Cardiac septum (tissue), 1 donor: ENCODE measurements at places on chromosomes 11 and 22.

DNA sequence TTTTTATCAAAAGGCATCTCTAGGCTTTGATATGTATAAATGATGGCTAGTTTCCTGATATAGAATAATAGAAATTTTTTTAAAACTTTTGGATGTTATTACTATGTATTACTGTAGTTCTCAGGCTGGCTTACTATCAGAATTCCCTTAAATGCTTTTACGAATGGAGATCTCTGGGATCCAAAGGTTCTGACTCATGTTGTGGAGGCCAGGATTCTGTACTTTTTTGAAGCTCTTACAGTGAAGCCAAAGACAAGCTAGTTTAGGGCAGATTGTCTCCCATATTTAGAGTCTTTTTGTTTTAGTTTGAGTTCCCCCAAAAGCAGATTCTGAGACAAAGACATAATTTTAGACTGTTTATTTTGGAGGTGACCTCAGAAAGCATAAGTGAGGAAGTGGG lies 265.9 kb upstream of the SESN3 start:
- no peak for DNase-seq

DNA sequence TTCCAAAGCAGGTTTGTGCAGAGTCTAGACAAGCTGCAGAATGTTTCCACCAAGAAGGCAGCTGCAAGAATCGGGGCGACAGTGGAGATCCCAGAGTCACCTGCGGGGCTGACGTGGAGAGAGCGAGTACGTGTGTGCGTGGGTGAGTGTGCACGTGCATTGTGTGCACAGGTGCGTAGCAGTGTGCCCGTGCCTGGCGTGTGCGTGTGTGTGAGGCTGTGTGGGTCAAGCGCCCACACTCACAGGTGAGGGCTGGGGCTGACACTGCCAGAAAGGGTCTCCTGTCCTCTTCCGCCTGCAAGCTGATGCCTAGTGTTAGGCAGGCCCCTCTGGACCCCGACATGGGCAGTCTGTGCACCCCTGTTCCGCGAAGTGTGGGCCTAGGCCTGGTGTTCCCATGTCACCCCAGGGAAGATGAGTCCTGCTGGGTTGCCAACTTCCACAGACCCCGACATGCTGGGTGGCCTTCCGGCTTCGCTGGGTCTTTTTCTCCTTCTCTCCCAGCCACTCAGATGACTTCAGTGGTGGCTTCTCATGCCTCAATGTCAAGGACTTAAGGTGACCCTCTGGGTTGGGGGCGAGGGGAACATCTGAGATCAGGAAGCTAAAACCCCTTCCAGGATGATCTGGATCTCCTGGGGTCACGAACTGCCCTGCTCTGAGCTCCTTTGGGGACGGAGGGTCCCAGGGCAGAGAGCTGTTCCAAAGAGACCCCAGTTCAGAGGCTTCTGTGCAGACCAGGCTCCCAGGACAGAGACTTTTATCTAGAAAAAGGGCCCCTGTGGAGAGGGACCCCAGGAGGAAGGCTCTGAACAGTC lies 10.4 kb upstream of the SYT8 start:
- no peak for DNase-seq

GRCh38 chr11:115224551-115224950 lies 279.7 kb downstream of the CADM1 start:
- DNase-seq = no peak

- DNase-seq = no peak
Measured at GRCh38 chr11:129417458-129417857, 41.8 kb downstream of the BARX2 start.

GRCh38 chr11:70250876-70251658 lies 19.4 kb upstream of the PPFIA1 start:
- DNase-seq = no peak

DNA sequence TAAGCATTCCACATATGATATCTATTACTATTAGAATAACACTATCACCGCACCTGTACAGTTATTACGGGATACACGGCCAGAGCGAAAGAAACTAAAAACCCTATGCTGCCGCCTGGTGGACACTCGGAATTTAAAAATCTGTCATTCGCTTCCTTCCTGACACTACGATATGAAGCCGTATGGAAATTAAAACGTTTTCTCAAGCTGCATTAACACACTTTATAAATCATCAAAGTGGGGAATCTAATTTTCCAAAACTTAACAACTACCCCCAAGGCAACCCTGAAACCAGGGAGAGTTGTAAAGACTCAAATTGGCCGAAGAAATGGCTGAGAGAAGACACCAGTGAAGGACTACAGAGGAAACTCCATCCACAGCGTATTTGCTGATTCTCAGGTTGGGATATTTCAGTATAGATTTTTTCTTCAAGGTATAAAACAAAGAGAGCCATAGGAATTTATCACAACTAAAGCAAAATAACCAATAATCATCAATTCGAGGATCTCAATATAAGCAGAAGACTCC lies 1.4 kb downstream of the CCDC73 start:
- no peak for DNase-seq

- DNase-seq = no peak
Measured at GRCh38 chr22:47654922-47655491, 892.6 kb downstream of the TBC1D22A start.

DNA sequence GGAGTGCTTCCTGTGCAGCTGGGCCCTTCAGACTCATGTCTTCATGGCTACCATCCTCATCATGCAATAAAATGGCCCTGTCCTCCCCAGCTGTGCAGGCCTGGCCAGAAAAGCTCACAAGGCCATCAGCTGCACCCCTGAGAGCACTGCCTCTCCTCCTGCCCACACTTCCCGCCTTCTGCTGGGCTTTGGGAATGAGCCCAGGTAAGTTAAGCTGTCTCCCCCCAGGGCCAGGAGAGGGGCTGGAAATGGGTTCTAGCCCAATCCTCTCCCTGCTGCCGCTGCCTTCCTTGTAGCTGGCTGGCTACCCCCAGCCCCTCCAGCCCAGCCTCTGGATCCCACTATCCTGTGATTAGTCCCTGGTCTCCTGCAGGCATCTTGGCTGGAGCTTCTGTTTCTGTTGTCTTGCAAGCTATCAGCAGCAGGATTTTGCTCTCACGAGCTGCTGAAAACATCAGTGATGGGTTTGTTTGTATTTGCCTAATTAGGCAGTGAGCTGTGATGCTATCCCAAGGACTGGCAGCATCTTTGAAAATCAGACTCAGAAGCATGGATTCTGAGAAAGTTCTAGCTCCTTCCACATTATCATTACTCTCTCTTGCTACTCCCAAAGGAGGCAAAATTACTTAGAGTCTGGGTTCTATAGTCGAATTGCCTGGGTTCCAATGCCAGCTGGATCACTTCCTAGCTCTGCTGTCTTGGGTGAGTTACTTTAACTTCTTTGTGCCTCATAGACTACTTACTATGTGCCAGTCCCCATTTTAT lies 168.1 kb downstream of the ST3GAL4 start:
- DNase-seq = no peak

- no peak for DNase-seq
Measured at GRCh38 chr11:86918496-86918895, 36.7 kb downstream of the FZD4 start.

DNA sequence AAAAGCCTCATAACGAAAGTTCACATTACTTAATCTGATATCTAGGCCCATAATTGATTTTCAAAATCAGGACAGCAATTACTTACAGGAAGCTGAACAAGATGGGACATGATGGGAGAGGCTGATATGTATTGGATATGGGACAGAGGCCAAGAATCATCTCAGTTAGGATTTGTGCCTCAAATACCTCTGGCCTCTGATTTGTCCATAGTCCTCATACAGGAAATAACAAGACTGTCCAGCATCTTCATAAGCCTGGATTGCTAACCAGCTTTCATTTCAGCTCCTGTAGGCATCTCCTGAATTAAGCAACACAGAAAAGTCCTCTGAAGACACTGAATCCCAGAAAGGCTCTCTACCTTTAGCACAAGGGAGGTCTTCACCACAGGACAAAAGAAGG lies 4.3 kb upstream of the MRGPRX4 start:
- DNase-seq = no peak

DNA sequence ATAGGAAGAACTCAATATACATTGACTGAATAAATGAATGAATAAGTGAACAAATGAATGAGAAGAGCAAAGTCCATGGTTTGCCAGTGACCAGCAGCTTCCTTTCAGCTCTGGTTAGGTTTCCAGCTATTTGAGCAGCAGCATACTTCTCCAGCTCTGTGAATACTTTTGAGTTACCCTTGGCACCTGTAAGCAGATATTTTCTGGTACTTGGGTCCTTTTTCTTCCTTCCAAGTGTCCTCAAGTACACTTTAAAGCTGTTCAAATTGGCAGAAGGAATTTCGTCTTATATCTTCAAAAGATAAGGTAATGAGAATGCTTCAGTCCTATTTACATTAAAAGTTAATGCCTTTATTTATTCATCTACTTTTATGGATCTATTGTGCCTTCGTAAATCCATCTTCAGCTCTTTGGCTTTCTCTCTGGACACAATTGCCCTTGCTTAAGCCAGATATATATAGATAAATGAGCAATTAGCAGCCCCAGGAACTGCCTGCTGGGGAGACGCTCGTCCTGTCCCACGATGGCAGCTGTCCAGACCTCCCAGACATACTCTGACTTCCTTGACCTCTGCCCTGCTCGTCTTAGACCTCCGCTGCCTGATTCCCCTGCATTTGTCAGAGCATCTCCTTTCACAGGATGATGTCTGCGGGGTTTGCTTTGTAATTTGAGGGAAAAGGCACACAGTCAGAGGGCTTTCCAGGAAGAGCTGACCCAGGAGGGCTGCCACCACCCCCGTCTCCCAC lies 926.3 kb downstream of the OPCML start:
- DNase-seq = no peak

- no peak for DNase-seq
Measured at GRCh38 chr11:123104697-123105096, 42.8 kb upstream of the HSPA8 start.

GRCh38 chr11:103071008-103071407 lies 21.0 kb downstream of the DCUN1D5 start:
- no peak for DNase-seq

- DNase-seq = no peak
Measured at GRCh38 chr11:112392904-112393303, 132.2 kb upstream of the PLET1 start.

DNA sequence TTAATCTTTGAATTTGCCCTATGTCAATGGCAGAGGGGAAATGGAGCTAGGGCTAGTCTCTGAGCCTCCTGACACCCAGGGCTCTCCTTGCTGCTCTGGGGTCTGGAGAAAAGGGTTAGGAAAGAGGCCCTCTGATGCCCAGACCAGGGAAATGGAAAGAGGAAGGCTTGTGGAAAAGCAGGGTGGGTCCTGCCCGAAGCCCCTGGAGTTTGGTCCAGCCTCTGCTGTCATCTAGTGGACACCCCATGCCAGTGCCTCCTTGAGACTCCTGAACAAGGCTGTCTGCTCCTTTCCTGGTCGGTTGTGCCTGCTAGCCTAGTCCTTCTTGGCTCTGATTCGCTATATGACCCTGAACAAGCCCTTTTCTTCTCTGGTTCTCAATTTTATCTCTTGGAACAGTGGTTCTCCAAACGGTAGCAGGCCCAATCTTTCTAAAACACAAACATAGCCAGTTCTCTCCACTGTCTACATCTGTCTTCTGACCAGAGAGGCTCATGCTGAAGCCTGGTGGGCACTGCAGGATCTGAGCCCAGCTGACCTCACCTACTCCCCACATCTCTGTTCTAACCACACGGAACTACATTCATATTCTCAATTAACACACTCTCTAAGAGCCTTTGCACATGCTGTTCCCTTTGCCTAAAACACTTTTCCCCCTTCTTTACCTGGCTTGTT lies 8.8 kb upstream of the PLA2G3 start:
- no peak for DNase-seq

DNA sequence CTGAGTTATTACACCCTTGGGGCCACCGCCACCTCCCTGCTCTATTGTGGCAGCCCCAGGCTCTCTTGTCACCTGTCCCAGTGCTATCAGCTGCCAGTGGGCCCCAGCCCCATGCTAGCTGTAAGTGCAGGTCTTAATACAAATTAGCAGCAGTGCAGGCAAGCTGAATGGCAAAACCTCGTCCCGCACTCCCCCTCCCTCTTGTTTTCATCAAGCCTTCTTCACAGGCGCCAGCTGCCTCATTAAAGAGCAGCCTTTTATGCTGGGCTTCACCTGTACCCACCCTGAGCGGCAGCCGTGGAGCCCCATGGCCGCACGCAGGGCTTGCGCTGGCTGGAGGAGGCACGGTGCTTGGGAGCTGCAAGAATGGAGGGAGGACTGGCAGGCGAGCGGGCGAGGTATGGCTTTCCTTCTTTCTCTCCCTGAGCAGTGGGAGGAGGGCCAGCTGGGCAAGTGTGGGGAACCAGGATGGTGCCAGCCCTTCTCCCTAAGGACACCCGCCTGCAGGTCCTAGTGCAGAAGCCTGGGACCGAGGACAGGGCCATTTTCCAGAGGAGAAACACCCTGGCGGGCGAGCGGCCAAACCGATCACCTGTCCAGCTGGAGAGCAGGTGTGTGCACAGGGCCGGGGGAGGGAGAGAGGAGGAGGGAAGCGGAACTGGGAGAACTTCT lies 70.7 kb downstream of the FLI1 start:
- DNase-seq = no peak

GRCh38 chr22:49886346-49887063 lies 31.7 kb downstream of the ALG12 start:
- DNase-seq = peak; percentile 54

GRCh38 chr11:11937957-11938356 lies 70.5 kb downstream of the DKK3 start:
- no peak for DNase-seq

GRCh38 chr22:29635734-29636357 lies 32.4 kb downstream of the NF2 start:
- no peak for DNase-seq

DNA sequence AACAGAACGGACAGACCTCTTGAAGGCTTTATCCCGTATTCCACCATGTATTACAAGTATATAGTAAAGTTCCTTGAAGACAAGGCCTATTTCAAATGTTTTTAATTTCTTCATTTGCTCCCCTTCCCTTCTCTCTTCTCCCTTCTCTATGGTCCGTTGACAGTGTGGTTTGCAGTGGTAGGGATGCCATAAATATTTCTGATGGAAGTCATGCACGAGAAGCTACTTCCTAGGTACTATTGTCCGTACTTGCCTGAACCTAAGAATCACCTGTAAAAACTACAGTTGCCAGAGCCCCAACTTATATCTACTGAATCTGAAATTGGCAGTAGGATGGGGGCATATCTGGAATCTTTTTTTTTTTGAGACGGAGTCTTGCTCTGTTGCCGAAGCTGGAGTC lies 2.8 kb downstream of the PISD start:
- DNase-seq = no peak

DNA sequence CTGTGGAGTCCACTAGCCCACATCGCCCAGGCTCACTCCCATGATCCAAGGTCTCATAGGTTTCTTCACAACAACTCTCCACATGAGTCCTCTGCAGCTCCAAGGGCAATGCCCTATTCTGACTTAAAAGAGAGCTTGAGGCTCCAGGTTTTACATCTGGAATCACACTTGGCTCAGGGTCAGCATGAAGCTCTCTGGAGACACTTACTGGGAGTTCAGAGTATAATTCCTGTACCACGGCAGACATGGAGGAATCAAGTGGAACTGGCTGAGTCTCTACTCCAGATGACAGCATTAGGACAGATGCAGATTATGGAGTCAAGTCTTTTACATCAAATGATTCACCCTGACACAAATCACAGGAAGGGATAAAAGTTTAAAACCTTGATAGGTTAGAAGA lies 11.4 kb downstream of the PRR14L start:
- DNase-seq = no peak

GRCh38 chr22:45268958-45269844 lies 15.5 kb upstream of the UPK3A start:
- DNase-seq = peak; percentile 95
